ENCODE measurements at places on chromosomes 3 and 15.

DNA sequence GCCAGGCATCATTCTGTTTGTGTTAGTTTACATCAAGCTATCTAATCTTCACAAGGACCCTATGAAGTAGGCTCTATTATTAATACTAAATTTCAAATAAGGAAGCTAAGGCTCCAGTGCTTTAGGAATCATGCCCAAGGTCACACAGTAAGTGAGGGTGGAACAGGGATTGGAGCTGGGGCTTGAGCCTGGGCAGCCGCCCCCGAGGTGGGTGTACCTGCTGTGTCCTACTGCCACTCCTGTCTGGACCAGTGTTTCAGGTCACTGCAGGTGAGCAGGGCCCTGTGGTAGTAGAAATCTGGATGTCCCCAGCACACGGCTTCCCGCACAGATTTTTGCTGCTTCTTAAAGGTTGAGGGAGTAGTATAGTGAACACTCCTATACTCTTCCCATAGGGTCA lies 6.5 kb downstream of the KLF13 start:
- DNase-seq, result no peak

DNA sequence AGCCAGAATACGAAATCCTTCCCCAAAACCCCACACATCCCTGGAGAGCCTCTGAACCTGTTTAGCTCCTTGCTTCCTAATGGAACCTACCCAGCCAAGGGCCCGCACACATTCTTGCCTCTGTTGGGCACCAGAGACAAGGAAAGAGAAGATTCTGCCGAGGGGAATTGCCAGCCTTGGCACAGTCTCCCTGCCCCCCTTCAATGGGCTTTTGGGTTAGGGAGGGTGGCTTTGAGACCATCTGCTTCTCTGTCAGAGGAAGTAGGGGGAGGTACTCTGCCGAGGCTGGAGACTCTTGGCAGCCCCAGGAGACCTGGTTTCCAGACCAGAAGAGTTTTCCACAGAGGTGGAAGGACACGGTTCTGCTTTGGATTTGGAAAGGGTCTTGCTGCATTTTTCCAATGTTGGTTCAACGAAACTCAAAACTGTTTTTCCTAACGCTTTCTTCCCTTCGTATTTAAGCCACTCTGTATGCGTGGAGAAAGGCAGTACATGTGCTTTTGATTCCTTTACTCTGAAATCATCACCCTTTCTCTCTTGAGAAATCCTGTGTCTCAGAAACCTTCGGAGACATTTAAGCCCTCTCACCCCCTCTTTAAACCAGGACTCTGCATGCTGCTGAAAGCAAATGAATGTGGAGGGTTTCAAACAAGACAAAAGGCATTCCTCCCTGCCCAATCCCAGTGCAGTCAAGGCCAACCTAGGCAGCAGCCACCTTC lies 78.8 kb upstream of the PRR23C start:
- no peak for DNase-seq

DNA sequence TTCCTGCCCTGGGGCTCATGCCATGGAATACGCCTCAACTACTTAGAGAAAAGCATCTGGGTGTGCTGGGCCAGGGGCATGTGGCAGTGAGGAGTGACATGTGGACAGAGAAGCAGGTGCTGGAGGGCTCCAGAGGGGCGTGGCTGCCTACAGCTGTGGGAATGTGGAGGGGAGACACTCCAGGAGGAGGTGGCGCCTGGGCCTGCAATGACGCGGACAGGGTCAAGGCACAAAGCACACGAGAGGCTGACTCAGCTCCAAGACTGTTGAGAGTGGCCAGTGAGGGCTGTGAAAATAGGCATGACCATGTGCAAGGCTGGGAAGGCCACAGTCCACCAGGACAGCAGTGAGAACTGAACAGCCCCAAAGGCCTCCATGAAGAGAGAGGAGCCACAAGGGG lies 48.5 kb downstream of the PTH1R start:
- DNase-seq, result no peak

DNA sequence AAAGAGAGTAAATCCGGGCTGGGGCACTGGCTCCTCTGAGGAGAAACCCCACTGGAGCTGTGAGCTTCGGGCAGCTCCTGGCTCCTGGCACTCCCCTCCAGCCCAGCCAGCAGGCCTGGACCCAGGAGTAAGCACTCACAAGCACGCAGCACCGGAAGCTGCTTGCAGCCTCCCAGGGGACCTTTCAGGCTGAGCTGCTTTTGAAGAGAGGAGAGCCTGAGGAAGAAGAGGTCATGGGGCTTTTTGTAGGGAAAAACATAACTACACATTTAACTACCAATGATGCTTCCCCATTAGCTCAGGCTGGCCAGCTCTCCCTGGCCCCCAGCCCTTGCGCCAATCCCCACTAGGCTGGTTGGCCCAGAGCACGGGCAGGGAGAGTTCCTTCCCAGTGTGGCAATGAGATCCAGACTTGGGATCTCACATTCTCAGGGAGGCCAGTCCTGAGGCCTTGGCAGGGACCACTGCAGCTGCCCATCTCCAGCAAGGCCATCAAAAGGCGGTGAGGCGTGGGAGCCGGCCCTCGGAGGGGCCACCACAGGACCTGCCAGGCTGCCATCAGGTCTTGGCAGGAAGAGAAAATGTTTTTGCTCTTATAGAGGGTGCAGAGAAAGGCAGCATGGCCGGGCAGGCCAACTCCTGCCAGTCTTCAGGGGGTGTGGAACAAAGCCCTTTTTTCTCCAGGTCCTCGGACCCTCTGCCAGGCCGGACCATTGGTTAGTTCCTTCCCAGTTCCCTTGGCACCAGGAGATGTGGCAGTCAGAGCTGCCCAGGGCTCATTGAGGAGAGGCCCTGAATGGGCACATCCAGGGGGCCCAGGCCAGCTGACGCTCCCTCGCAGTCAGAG lies 41.5 kb upstream of the MFGE8 start:
- no peak for DNase-seq

DNA sequence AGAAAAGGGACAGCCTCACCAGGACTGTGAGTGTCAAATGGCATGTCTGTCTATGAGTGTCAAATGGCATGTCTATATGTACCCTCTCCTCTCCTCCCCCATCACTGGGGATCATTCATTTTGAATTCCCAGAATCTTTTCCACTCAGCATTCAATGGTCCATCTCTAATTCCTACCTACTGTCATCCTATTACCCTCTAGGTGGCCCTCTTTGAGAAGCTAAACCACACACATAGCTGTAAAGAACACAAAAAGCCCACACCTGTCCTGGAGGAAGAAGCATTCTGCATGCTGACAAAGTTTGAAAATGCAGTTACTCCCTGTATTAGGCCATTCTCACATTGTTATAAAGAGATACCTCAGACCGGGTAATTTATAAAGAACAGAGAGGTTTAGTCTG lies 46.2 kb upstream of the PYDC2 start:
- no peak for DNase-seq

GRCh38 chr15:95559875-95560394 lies 770.6 kb upstream of the NR2F2 start:
- no peak for DNase-seq

GRCh38 chr3:113228498-113229286 lies 17.3 kb downstream of the BOC start:
- DNase-seq, result no peak

- no peak for DNase-seq
Measured at GRCh38 chr3:149231871-149232270, 10.2 kb upstream of the CP start.

GRCh38 chr15:29925227-29926082 lies 103.2 kb upstream of the TJP1 start:
- DNase-seq, result peak; percentile 50

DNA sequence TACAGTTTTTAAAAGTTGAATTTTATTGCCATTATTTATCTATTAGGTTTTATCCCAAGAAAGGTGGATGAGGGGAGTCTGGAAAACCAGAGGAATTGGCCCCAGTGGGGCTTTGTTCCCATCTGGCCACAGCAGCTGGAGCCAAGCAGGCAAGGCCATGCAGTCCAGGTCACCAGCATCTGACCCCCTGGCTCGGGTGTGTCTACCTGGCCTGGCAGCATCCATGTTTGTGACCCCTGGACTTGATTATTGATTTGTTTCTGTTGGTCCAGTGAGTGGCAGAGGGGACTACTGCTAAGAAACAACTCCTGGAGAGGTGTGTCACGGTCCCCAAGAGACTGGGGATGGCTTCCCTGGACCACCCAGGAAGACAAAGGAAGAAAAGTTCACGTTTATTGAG lies 111.1 kb downstream of the NUP210 start:
- DNase-seq, result no peak

GRCh38 chr3:10377148-10377725 lies 56.3 kb upstream of the SEC13 start:
- no peak for DNase-seq

- DNase-seq, result no peak
Measured at GRCh38 chr15:69666921-69667811, 214.5 kb downstream of the RPLP1 start.

- DNase-seq, result no peak
Measured at GRCh38 chr3:89227218-89227617, 119.8 kb downstream of the EPHA3 start.

GRCh38 chr3:143200001-143200924 lies 80.7 kb downstream of the CHST2 start:
- no peak for DNase-seq

DNA sequence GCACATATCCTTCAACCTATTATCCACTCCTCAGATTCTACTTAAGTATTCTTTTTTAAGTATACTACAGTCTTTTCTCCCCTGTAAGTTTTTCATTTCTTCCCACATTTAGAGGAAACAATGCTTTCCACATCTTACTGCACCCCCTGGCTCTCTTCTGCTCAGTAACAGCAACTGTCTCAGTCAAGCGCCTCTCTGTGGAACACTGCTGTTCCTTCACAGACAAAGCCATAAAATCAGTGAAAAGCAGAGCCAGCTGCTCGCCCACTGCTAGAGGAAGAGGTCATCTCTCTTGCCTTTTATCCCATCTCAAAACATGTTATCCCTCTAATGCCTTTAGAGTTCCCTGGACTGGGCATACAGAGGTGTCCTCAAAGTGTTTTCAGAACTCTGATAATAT lies 24.8 kb downstream of the SERP1 start:
- no peak for DNase-seq

GRCh38 chr3:117018655-117019054 lies 309.1 kb downstream of the TUSC7 start:
- no peak for DNase-seq

All from stimulated activated naive CD8-positive, alpha-beta T cell treated with anti-CD3 and anti-CD28 coated beads, Interleukin-15, amount 100 ng/mL, for 72 hours (primary cell).